Cortex of kidney (tissue), 1 donor: ENCODE measurements at places on chromosomes 6 and 20.

DNA sequence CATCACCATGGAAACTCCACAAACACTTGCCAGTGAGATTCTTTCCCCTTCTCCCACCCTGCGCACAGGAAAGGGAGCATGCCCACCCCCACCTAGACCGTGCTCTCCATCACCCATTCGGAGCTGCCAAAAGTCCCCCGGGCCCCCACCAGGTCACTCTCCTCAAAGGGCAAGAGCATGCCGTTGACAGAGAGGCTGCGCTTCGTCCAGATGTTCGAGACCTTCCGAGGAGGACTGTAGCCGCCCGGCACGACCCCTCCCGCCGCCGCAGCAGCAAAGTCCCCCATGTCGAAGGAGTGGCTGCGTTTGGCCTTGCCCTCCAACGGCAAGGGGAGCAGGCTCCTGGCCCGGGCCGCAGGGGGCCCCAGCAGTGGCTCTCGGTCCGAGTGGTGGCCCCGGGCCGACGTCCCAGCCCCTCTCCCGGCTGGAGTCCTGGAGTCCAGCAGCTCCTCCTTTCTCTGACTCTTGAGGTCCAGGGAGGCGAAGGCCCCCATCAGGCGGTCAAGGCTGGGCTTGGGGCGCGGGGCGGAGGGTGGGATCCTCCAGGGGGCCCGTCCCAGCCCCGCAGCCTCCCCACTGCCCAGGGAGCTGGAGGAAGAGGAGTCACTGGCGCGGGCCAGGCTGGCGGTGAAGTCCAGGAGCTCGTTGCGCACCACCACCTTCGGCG, 195.2 kb downstream of the LRFN2 start:
- DNase-seq = no peak

DNA sequence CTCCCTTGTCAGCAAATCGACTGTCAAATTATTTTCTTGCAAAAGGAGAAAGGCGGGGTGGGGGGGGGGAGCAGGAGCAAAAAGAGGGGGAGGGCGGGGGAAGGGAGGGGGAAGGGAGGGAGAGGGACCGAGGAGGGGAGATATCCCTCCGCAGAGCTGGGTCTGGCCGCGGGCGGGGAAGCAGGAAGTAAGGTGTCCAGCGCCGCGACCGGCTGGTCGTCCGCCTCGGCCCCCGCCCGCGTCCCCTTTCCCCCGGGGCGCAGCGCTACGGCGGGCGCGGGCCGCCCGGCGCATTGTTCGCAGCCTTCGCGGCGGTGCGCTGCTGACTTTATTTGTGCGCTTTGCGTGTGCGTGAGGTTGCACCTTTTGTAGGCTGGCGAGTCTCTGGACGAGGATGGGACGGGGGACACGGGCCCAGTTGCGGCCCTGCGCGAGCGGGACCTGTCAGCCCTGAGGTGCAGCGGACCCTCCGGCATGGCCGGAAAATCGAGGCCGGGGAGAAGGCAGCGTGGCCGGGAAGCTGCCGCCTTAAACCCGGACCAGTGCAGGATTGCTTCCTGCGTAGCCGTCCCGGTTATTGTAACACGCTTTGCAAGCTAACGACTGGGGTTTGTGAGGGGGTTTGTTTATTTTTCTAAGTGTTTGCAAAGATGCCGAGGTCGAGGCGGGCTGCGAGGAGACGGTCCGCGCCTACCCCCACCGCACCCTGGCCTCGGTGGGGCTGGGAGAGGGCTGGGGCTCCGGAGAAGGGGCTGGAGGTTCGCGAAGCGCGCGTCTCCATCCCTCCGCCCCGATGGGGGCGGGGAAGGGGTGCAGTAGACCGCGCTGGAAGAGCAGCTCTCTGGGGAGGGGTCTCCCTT, 675 bp upstream of the TRERF1 start:
- DNase-seq = no peak

DNA sequence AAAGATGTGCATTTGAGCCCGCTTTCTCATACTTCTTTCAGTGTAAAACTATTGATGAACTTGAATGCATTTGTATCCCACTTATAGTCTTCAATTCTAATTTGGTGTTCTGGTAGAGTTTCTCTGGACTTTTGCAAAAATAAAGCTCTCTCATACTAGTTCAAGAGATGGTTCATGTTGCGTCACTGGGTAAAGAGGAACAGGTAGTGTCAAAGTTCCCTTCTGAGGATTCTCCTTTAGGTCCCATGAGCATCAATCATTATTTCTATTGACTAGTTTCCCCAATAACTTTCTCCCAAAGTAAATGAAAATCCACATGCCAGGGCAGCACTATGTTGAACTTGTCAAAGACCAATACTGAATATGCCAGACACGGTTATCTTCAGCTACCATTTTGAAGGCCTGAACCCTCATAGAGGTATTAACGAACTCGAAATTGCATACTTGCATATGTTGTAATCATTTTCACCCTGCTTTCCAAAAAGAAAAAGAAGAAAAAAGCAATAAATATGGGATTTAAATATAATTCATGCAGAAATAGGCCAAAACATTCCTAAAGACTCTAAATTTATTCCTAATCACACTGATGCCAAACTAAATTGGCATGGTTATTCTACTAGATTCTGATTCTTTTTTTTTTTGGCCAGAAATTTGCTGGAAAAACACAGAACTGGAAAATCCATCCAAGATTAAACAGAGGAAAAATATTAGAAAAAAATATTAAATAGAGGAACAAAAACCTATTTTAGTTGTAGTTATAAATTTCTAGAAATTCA, 84.5 kb downstream of the SGK1 start:
- DNase-seq = no peak

DNA sequence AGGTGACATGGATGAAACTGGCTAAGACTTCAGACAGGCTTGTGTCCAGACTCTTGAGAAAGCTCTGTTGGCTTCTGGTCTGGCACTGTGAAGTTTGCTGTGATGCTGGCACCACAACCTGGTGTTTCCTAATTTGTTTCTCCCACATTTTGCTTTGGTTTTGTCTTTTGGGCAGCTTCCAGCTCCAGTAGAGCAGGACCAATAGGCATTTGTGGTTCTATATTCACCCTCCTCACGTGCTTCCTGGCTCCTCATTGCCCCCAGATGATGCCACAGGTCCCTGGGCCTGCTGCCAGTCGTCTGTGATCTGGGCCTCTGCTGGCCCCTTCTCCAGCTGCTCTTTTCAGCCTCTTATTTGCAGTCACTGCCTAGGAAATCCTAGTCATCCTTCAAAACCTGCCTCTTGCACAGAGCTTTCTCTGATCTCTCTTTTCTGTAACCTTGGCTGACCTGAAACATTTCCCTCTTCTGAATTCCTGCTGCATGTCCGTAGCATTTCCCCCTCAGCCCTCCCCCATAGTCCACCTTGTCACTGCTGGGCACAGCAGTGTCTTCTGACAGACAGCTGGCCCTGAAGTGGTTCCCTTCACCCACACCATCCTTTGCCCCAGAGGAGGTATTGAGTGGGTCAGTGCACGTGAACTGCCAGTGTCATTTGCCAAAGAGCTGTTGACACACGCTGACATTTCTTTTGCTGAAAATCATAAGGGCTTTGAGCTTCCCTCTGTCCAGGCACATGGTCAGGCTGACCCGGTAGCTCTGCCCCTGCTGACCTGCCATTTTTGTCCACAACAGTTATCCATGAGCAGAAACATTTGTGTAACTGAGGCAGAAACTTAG, 63.0 kb downstream of the PTPN1 start:
- DNase-seq = no peak

- DNase-seq = no peak
These were observed 34.0 kb downstream of the KIF25 start for GRCh38 chr6:168031411-168031971.

DNA sequence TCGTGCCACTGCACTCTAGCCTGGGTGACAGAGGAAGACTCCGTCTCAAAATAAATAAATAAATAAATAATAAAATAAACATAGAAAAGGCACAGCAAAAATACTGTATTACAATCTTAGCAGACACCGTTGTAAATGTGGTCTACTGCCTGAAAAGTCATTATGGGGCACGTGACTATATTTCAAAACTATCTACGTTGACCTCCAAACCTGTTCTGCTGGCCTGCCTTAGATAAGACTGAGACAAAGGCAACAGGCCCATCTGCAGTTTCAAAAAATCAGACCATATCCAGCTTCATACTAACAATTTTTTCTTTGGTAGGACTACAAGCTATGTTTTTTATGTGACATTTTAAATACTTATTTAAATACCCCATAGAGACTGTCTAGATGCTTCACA, 59.1 kb downstream of the AGPAT4 start:
- DNase-seq = no peak

- no peak for DNase-seq
These were observed 149.5 kb downstream of the TMEM242 start for GRCh38 chr6:157173776-157174175.

DNA sequence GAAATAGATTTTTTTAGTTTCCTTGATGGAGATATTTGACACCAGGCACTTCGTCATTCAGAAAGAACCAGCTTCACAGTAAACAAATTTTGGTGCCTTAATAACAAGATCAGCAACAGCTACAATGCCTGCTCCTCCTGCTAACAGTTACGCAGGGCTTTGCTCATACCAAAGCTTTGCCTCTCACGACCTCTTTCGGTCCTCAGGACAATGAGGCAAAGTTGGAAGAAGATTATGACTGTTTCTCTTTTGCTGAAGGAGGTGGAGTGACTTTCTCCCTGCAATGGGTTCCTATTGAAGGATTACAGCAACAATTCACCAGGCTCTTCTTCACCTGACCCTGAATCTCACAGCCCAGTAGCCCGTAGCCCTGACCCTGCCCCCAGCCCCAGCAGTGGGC, 440.1 kb downstream of the PREX1 start:
- DNase-seq = no peak

DNA sequence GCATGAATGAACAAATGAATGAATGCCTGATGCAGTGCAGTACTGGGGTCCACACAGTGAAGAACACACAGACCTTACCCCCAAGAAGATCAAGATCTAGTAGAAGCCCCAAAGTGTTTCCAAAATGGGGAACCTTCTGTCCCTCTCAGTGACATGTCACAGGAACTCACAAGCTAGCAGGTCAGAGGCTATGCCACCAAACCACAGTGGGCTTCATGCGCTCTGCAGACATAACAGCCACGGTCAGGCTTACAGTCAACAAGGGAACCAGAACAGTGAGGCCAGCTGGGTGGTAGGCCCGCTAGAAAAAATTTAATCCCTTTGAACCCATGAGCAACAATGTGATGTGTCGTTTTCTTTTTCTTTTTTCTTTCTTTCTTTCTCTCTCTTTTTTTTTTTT, 20.2 kb upstream of the ARFGEF2 start:
- DNase-seq = no peak

DNA sequence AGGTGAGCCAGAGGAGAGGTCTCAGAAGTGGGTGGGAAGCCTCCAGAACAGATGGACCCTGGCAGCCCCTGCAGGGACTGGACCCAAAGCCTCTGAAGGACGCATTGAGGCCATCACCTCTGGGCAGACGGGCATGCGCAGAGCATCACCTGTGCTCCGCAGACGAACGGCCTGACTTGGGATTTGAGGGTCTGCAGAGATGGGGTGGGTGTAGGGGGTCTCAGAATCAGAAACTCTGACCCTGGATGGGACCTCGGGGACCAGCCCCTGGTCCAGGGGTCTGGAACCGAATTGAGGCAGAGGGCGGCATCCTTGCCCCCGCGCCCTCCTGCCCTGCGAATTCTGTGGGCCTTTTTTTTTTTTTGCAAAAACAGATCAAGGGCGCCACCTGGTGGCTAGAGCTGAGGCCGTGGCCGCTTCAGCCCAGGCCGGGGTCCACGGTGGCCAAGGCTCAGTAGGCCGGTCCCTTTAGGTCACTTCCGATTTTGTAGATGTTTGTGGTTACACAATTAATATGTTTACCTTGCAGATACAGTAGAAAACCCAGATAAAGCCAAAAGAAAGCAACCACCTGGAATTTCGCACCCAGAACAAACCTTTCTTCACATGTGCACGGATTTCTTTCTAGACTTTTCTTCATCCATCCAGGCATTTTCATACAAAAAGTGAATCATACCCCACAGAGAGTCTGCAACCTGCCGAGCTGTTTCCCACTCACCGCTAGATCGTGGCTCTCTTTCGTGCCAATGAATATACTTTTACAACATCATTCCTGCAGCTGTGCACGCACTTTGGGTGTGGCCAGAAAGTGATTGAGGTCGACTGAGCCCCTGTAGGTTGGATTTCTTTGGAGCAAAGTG, 25.9 kb downstream of the ZBP1 start:
- no peak for DNase-seq

GRCh38 chr6:10395171-10395703, 19.6 kb downstream of the TFAP2A start:
- DNase-seq = no peak

GRCh38 chr20:14790771-14791620, 453.6 kb upstream of the FLRT3 start:
- no peak for DNase-seq

DNA sequence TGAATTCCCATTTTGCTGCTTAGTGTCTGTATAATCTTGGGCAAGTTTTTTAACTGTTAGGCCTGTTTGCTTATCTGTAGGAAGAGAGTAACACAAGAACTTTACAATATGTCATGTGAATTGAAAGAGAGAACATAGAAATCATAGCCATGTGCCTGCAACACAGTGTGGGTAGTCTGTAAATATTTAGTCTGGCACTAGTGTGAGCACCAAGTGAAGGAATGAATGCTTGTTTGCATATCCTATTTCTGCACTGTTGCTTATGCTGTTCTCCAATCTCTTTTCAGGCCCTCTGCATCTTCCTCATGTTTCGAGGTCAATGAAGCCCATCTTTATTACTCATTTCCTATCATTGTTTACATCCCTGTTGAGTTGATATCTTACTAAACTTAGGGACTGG, 49.2 kb downstream of the CBFA2T2 start:
- no peak for DNase-seq

DNA sequence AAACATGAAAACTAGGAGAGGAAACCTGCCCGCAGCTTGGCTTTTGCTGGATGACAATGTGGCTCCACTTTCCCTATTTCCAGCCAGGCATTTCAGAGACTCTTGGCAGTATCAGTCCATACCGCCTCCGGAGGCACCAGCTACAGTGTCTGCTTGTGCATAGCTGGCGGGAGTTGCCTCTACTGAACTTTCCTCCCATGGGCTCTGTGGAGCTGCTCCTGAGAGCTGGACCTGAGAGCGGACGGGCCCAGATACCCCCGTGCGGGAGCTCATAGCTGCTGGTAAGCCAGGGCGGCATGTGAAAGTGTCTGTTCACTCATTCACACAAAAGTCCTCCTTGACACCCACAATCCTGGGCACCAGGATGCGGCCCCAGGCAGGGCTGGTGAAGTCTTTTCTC, 130.3 kb upstream of the PMEPA1 start:
- DNase-seq = no peak
